GM23248 (cell line): ENCODE measurements at places on chromosomes 3 and 15.

- peak; percentile 87 for DNase-seq
Observed at GRCh38 chr15:76185716-76186115, 125.6 kb downstream of the ETFA start.

DNA sequence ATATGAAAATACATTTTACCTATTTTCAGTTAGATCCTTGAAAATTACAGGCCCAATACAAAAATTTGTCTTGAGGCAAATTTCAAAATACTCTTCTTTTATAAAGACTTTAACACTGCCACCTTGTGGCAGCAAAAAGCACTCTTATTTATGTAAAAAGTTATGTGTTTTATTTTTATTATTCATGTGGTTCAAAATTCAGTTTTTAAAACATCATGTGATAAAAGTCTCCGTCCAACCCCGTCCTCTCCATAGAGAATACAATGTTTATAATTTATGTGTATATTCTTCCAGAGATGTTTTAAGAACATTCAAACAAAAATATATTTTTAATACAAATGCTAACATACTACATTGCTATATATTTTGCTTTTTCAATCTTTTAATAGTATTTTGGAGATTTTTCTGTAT is 36.9 kb upstream of the TRIM59 start:
- DNase-seq = peak; percentile 79

DNA sequence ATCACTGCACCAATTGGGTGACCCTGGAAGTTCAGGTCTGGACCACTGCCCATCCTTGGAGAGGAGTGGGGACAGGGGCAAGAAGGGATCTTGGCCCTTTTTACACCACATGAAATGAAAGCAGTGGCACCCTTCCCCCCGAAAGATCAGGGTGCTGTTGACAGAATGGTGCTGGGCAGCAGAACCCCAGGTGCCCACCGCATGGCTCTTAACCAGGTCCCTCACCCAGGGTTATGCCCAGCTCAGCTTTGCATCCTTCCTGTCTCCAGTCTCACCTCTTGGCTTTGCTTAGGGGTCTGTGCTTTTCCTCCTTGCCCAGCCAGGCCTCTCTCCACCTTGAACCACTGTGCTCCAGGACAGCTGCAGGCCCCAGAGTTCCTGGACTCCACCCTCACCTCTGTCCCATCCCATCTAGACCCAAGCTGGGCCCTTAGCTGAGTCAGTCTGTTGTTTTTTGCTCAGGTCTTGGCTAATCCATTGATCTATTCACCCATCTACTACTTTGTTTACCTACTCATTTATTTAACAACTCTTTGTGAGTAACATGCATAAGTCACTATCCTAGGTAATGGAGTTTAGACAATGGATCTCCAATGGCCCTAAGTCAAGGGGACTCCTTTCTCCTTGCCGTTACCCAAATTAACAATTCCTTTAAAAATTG is 77.1 kb upstream of the PRR23E start:
- DNase-seq = no peak

GRCh38 chr15:39419651-39420050 is 161.2 kb upstream of the THBS1 start:
- DNase-seq = no peak

- no peak for DNase-seq
Observed at GRCh38 chr3:70516076-70516475, 203.6 kb upstream of the MDFIC2 start.

DNA sequence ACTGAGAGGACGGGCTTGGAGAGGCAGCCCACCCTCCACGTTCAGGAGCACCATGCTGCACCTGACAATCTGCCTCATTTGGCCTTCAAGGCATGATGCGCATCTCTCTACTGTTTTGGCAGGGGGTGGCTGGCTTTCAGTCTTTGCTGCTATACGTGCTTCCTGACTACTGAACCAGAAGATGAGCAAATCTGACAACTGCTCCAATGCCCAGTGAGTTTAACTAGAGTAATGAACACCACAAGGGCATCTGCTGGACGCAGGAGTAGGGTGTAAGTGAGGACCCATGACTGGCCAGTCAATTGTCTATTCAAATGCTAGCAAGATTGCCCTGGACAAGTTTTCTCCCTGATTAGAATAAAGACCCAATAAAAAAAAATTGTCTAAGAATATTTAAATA is 335.7 kb downstream of the MAGI1 start:
- no peak for DNase-seq

- peak; percentile 86 for DNase-seq
Observed at GRCh38 chr3:33061782-33062181, 35.2 kb downstream of the GLB1 start.

DNA sequence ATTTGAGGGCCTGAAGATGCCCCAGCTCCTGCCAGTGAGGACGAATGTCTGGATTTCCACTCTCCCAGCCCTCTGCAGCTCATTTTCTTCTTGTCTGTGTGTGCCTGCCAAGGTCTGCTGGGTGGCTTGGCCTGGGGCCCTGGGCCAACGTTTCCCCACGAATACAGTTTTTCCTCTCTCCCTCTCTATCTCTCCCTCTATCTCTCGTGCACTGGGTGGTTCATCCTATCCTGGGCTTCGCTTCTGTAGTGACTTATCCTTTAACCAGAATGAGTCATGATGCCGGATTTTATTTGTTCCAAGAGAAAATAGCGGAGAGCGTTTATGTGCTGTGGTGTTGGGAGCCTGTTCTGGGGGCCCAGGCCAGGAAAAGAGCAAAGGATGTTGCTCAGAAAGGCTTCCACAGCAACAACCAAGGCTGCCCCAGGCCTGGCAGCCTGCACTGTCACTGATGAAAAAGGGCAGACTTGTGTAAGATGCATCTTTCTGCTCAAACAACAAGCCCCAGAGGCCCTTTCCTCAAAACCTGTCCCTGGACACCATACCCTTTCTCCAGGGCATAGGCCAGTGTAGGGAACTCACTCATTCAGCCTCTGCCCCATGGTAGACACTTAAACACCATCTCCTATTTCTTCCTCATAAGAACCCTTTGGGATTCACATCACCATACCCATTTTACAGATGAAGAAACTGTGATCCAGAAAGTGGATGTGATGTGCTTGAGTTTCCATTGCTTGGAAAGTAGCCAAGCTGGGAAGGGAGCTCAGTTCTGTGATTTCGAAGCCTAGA is 47.3 kb downstream of the ITGA11 start:
- DNase-seq = peak; percentile 98

DNA sequence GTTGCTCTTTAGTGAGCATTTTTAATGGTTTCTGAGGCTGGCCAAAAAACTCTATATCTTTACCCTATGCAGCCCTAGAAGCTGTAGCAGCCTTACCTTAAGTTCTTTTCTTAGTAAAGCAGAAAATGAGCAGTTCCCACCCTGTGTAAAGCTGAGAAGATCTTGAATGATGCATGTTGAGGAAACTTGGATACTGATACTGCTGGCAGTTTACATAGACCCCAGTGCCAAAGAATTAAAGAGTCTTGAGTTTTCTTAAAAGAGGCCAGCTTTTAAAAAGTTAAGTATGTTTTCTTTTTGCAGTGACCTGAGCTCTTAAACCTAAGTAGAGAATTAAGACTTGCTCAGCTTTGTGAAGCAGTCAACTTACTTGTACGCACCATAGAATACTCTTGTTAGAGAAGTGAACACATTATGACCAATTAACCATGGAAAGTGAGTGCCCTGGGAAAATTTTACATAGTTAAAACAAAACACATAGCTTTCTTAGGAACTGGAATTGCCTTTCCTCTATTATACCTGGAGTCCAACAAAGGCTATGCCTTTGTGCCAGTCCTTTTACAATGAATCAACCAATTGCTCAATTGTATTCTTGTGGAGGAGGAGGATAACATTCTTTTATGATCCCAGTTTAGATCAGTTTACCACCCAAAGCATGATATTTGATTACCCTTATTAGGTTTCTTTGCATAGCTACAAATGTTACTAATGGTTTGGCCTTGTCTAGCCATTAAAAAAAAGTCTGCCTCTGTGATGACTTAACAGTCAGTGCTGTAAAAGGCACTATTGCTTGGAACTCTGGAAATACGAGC is 28.4 kb downstream of the PLS1 start:
- DNase-seq = no peak

- no peak for DNase-seq
Observed at GRCh38 chr3:47015151-47015550, 35.7 kb downstream of the NBEAL2 start.

GRCh38 chr15:73258271-73259108 is 110.3 kb downstream of the HCN4 start:
- no peak for DNase-seq

- DNase-seq = peak; percentile 64
Observed at GRCh38 chr3:182810574-182811268, 17.4 kb downstream of the ATP11B start.

GRCh38 chr15:45100884-45101625 is 12.9 kb downstream of the DUOX2 start:
- peak; percentile 26 for DNase-seq

DNA sequence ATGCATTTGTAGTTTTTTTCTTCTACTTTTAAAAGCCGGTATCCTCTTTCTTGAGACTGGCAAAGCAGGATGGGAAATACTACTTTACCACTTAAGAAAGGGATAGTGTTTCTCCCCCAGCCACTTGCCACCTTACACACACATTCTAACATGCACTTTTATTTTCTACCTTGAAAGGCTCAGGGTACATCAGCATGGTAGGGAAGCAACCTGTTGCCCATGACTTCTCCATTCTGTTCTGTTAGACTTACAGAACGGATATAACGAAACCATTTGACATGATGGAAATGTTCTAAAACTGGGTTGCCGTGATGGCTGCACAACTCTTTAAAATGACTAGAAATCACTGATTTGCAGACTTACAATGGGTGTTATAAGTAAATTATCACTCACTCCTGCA is 405.5 kb downstream of the SHQ1 start:
- no peak for DNase-seq

- no peak for DNase-seq
Observed at GRCh38 chr3:49724586-49724985, 835 bp upstream of the GMPPB start.

DNA sequence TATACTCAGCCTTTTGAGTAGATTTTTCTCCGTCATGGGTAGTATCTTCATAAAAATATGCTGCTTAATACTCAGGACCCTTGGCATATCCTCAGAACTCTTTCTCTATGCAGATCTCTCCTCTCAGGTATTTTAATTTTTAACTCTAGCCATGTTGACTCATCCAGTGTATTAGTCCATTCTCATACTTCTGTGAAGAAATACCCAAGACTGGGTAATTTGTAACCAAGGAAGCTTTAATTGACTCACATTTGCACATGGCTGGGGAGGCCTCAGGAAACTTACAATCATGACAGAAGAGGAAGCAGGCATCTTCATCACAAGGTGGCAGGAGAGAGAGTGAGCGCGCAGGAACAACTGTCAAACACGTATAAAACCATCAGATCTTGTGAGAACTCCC is 129.3 kb upstream of the CD96 start:
- DNase-seq = no peak

GRCh38 chr3:187072511-187072910 is 66.8 kb downstream of the RPL39L start:
- no peak for DNase-seq

DNA sequence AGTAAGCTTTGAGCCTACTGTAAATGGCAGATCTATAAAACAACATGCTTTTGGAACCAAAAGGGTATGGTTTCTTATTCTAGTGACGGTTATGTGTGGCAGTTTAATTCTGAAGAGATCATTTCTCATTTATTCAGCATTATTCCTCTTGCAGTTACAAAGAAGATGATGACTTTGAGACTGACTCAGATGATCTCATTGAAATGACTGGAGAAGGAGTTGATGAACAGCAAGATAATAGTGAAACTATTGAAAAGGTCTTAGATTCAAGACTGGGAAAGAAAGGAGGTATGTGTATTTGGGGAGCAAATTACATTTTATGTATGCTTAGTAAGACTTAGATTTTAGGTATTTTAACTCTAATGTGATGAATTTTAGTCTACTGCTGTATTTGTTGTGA is 41.5 kb downstream of the CHD2 start:
- peak; percentile 30 for DNase-seq

DNA sequence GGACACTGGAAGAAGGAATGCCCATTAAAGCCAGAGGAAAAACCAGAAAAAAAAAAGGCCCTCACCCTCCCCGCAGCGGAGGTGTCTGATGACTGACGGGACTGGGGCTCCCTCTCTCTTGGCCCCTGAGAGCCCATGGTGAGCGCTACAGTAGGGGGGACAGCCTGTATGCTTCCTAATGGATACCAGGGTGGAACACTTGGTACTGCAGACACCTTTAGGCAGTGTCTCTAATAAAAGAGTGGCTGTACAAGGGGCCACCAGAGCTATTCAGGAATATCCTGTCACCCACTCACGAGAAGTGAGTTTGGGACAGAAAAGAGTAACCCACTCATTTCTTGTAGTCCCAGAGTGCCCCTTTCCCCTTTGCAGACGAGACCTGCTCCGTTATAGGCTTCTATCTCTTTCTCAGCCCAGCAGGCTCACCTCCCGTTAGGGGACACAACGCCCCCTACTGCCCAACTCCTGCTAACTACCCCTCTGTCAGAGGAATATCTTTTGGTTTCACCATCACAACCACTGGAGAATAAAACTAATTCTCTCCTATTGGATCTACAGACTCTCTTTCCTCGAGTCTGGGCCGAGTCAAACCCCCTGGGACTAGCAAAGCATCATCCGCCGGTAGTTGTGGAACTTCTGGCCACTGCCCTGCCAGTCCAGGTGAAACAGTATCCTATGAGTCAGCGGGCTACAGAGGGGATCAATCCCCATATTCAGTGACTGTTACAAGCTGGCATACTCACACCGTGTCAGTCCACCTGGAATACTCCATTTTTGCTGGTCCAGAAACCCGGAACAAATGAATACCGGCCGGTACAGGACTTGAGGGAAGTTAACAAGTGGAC is 40.8 kb downstream of the ZBTB11 start:
- DNase-seq = peak; percentile 66

- DNase-seq = no peak
Observed at GRCh38 chr3:177724020-177724638, 526.8 kb upstream of the TBL1XR1 start.

- peak; percentile 46 for DNase-seq
Observed at GRCh38 chr3:66121318-66121717, 82.6 kb upstream of the MAGI1 start.

DNA sequence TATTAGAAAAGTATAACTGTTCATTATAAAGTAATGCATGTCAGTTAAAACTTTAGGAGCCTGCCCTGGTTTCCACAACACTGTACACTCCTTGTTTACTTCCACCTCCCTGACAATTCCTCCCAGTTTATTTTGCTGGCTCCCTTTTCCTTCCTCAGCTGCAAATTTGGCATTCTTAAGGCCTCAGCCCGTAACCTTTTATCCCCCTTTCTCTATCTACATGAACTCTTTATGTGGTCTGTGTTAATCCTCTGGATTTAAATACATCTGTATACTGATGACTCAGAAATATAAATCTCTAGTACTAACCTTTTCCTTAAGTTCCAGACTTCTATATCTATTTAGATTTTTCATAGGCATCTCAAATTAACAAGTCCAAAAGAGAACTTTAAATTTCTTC is 143.6 kb downstream of the OTOL1 start:
- no peak for DNase-seq

- peak; percentile 71 for DNase-seq
Observed at GRCh38 chr3:75294124-75294523, 370.0 kb upstream of the FRG2C start.
